ENCODE measurements at places on chromosomes 12 and 14.

DNA sequence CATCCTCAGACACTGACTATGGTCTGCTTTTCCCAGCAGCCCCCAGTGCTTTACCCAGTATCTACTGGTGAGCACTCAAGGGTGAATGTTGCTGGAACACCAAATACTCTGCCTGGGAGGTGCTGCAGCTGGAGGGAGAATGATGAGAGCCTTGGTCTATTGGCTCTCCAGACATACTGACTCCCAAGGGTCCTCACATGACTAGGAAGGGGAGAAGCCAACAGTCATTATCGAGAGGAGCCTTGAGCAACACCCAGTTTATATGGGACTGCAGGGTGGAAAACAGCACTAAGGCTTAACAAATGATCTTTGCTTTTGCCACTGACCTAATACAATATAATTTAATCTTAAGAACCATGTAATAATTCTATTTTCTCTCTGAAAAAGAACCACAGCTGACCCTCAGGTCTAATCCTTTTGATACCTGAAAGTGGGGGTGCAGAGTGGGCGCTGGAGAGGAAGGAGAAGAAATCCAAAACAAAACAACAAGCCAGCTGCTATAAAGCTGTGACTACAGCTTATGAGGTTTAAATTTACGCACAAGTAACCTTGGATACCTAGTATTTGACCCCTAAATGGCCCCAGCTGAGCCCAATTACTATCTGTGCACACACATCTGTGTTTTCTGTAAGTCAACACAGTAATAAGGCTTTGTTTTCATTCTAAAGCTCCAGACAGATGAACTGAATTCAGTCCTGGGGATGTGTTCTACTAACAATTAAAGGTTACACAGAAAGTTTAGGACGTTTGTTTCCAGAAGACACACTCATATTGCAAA is 107.8 kb upstream of the GRIP1 start:
- DNase-seq = no peak

DNA sequence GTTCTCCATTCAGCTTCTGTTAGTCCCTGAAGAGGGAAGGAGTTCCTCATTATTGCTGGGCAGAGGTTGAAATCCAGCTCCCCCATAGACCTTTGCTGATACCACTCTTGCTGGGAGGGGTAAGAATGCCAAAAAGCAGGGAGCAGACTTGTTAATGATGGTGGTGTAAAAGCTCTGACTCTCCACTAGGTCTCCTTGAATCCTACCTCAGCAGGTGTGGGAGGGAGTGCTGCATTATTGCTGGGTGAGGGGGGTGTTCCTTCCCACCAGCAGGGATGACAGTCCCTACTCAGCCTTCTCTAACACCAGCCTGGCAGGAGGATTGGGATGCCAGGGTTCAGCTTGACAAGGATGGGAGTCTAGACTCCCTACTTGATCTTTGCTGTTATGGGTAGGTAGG is 185.8 kb upstream of the NOS1 start:
- no peak for DNase-seq

DNA sequence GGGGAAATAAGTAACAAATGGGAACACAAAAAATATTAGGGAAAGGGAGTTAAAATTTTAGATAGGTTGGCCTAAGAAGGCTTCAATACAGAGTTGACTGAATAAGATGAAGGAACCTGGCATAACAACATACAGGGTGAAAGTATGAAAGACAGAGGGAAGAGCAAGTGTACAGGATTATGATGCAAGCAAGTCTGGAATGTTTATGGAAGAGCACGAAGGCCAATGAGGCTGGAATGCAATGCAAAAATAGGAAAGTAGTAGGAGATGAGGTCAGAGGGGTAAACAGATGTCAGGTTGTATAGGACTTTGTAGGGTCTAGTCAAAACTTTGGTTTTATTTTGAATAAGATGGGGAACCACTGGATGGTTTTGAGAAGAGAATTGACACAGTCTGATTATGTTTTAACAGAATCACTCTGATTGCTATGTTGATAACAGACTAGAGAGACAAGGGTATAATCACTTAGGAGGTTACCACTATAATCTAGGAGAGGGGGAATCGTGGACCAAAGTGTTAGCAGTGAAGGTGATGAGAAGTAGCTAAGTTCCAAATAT is 96.8 kb downstream of the OSBPL8 start:
- DNase-seq = no peak

DNA sequence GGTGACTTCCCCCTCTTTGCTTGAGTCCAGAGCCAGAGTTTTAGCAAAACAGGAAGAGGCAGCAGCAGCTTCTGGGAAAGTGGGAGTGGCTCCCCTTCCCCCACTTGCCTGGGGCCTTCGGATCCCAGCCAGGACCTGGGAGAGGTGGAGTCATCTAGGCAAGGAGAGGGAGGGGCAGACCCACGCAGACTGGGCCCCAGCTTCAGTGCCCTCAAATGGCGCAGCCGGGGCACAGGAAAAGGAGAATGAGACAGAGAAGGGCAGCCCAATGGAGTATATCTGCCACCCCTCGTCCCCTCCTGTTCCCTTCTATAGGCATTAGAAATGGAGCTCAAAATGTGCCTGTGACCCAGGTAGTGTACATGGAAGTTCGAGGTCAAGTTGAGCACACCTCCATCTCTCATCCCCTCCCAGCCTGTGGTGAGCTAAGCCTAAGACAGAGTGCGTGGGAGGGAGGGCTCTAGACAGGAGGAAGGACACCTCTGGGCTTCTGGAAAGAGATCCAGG is 9.3 kb upstream of the HDAC7 start:
- DNase-seq = no peak

- no peak for DNase-seq
These were observed 28.6 kb downstream of the PRDM4 start for GRCh38 chr12:107732365-107732764.

DNA sequence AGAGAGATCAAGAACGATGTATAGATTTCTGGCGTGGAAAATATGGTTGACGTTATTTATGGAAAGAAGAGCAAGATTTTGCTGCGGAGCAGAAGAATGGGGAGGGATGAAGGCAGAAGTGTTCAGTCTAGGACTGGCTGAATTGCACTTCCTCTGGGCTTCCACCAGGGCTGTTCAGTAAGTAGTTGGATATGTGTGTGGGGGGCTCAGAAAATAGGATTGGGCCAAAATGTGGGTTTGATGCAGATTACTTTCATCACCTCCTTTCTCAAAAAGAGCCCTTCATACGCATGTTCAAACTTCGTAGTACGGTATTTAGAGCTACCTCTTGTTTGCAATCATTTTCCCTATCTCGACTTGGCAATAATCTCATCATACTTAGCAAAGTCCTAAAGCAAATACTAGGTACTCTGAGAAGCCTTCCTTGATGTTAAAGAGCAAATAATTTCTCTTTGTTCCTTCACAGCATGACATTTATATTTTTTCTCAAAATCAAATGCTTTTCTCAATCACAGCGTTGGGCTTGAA is 349.4 kb downstream of the NELL2 start:
- no peak for DNase-seq

- DNase-seq = no peak
These were observed 185.2 kb upstream of the RTL1 start for GRCh38 chr14:101088714-101089113.

DNA sequence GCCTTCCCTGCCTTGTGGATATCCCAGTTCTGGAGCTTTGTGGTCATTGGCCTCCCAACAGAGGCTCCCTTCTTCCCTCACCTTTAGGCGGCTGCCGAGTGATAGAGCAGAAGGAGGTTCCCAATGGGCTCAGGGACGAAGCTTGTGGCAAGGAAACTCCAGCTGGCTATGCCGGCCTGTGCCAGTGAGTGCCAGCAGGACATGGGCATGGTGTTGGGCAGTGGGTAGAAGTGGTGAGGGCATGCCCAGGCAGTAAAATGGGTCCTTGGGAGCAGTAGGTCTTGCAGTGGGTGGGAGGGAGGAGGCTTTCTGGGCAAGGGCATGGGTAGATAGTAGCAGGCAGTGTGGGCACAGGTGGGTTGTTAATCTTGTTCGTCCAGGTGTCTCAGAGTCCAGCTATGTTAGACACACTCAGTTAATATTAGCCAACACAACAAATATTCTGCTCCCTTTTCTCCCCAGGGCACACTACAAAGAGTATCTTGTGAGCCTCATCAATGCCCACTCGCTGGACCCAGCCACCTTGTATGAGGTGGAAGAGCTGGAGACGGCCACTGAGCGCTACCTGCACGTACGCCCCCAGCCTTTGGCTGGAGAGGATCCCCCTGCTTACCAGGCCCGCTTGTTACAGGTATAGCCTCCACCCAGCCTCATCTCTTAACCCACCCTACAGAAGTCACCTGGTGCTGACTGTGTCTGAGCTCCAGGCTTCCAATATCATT is 1.1 kb upstream of the IRF9 start:
- DNase-seq = no peak

- DNase-seq = no peak
These were observed 653.9 kb upstream of the TMEM132C start for GRCh38 chr12:127613056-127613455.

- DNase-seq = no peak
These were observed 156.1 kb upstream of the TMEM260 start for GRCh38 chr14:56423544-56423943.

GRCh38 chr12:3145546-3146310 is 68.5 kb downstream of the TSPAN9 start:
- no peak for DNase-seq

DNA sequence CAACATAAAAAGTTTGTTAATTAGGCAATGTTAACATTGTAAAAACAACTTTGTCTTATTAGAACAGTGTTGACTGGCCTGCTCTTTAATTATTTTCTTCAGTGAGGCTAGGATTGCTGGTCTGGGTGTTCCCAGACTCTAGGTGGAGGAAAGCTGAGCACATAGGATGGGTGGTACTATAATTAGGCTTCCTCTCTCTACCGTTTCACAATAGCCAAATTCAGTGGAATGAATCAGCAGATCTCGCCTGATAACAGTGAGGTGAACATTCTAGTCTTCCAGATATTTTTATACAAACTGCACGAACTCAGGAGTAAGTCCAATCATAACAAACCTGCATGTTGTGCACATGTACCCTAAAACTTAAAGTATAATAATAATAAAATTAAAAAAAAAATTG is 11.9 kb downstream of the PTGDR start:
- no peak for DNase-seq

- DNase-seq = no peak
These were observed 19.8 kb downstream of the SLC16A7 start for GRCh38 chr12:59615392-59616165.

GRCh38 chr14:54796961-54797360 is 105.7 kb downstream of the GCH1 start:
- DNase-seq = no peak

DNA sequence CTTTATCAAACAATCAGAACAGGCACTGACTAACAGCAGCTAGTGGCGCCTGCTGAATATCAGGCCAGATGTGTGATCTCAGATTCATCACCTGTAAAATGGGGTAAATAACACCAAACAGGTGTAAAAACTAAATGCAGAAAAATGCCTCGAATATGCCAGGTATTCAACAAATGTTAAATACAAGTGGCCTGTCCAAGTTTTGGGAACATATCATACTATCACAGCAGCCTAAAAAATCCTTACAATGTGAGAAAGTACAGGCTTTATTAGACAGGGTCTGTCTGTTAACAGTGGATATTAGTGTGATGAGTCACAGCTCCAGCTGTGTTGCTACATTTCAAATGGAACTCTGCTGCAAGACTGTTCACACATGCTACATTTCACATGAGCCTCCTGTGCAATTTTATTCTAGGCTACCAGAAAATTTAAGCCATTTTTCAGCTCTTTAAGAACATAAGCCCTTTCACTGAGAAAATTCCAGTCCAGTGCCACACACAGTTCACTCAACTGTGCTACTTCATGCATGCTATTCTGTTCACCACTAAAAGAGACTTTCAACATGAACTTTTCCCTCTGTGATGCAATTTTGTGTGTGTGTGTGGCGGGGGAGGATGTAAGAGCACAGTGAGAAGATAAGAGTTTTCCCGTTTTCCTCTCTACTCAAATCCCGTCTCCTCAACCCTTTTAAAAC is 56.7 kb downstream of the MSRB3 start:
- no peak for DNase-seq

- no peak for DNase-seq
These were observed 39.1 kb upstream of the GZMB start for GRCh38 chr14:24673059-24673458.

GRCh38 chr14:92524602-92525185 is 11.1 kb downstream of the RIN3 start:
- no peak for DNase-seq

DNA sequence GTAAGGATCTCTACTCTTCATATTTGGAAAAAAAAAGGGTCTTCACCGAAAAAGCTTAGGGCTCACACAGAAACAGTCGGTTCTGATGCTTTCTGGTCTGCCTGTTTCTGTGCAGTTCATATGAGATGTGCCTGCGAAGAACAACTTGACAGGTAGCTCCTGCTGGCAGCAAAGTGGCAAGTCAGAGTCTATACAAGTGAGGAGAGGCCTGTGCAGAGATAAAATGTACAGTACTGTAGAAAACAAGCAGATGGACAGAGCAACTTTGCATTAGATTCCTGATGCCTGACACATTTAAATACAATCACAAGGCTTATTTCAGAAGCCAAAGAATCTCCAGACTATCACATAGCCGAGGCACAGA is 936.0 kb downstream of the DIO2 start:
- DNase-seq = no peak

DNA sequence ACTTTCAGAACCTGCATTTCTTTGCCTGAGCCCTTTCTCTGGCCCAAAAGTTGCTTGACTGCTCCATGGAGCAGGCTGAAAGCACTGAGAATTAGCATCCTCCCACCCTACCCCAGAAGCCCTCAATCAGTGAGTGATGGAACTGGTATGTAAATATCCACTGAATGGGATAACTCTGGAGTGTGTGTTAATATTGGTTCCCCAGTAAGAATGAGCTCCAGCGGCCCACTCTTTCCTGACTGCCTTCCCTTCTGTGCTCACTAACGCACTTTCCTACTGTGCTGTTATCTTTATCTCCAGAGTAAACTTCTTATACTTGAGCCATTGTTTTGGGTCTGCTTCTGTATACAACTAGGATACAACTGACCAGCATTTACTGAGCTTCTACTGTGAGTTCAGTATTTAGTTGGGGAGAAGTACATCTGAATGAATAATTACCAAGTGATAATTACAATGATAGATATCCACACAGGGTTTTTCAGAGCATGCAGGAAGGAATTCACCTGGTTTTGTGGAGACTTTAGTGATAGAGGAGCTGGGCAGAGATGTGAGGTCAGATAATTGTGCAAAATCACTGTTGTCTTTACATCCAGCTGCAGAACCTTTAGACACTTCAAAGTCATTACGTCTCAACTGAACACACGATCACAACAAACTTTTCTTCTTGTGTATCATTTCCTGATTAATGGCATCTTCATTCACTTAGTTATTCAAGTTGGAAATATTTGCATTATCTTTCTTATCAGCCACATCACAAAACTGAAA is 149.2 kb upstream of the BTG1 start:
- DNase-seq = no peak

DNA sequence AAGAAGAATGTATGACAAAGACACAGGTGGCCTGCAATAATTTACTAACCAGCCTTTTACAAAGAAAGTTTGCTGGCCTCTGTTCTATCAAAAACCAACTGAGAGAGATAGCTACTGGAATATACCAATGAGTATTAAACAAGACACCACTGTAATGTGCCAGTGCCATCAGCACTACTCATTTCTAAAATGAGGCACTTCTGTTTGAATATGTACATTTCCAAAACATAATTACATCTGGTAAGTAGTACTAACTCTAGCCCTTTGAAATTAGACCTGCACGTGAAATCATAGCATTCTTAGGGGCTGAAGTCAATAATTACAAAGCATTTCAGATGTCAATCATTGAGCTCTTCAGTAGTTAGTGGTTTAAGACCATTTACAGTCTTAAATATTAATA is 6.9 kb upstream of the SYCP3 start:
- no peak for DNase-seq

All from T follicular helper cell (primary cell).